Stimulated activated CD8-positive, alpha-beta memory T cell treated with anti-CD3 and anti-CD28 coated beads, Interleukin-15, amount 100 ng/mL, for 24 hours (primary cell): ENCODE measurements at places on chromosomes 6 and 20.

- no peak for DNase-seq
These were observed 3.8 kb downstream of the EYA2 start for GRCh38 chr20:46898423-46898822.

- no peak for DNase-seq
These were observed 495.4 kb upstream of the MMS22L start for GRCh38 chr6:97778290-97779038.

DNA sequence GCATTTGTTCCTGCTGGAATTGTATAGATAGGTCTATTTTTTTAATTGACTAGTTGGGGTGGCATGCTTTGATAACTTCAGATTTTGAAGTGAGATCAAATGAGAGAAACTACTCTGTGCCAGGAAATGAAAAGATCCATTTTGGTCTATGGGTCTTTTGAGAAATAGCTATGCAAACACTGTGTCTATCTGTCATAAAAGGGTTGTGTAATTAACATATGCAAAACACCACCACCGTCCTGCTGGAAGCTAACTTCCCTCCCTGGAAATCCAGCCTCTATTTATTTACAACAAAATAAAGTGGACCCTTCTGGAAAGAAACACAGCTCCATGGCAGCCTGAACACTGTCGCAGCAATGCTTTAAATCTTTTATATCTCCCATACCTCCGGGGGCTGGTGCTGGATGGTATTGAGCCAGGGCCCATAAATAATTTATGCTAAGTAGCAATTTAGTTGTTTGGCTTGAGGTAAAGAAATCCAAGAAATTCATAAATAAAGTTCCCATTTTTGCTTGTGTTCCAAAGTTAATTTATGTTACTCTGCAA lies 244.2 kb upstream of the POU3F2 start:
- DNase-seq = no peak

DNA sequence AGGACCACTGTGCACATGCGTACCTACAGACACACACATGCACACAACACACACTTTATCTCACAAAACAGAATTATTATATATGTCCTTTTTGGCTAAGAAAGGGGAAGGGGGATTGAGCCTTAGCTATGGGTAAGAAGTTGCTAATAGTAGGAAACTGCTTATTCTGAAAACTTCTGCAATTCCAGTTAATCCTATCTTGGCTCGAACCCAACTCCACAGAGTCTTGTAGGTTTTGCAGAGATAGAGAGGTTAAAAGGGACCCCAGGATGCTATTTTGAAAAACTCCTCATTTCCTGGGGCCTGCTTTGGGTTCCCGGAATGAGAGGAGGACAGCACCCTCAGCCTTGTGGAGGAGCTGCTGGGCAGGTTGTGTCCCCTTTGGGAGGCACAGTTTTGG lies 233.8 kb downstream of the CLIC5 start:
- DNase-seq = no peak

DNA sequence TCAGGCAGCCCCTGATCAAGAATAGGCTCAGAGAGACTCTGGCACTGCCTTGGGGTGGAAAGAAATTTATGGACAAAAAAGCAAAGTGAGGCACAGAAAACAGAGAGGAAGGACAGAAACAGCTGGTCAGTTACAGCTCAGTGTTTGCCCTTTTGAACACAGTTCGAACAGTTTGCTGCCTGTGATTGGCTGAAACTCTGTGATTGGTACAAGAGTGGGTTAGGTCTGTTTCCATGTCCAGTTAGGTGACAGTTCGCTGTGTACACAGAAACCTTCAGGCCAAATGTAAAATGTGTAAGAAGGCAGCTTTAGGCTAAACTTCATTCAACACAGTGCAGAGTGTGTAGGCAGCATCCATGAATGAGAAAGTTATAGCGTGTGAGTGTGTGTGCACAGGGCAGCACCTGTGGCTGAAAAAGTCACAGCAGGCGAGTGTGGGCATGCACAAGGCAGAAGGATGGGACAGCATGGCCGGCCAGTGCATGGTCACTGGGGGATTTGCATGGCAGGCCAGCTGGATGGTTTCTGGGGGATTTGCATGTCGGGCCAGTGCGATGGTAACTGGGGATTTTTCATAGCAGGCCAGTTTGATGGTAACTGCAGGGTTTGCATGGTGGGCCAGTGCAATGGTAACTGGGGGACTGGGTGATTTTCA lies 75.4 kb upstream of the FRMD1 start:
- DNase-seq = no peak
